Fibroblast of lung (primary cell): ENCODE measurements at places on chromosomes 13 and 19. TPM values are rescaled to one million over a fixed set of nuclear protein-coding genes. Genes with fewer than 3 reads are reported as not detected.

DNA sequence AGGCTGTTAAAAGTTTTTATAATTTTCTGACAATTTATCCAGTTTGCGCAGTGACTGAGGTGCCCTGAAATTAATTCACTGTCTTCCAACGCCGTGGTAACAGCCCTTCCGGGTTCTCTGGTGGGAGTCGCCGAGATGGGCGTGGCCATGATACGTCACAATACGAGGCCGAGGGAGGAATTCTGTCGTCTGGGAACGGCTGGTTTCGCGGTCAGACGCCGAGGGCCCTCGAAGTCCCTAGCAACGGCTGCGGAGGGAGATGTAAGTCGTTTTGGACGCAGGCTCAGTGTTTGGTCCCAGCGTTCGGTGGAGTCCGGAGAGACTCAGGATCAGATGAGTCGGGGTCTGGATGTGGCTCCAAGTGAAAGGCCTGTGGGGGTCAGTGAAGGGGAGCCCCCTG lies 21.7 kb downstream of the ZNF613 start:
- peak overlapping the region; percentile 61 for H3K4me3 ChIP-seq
- H3K27me3 ChIP-seq = no peaks in the 10 kb centered on the region
- H3K36me3 ChIP-seq = no peaks in the 10 kb centered on the region
- DNase-seq = peak; percentile 75
- no peak overlapping the region for H3K27ac ChIP-seq

GRCh38 chr13:87057807-87058520 lies 613.2 kb upstream of the SLITRK5 start:
- no peaks in the 10 kb centered on the region for H3K4me1 ChIP-seq
- H3K27me3 ChIP-seq = no peaks in the 10 kb centered on the region
- H3K4me3 ChIP-seq = no peak overlapping the region
- peak; percentile 76 for DNase-seq
- H3K36me3 ChIP-seq = no peaks in the 10 kb centered on the region
- H3K27ac ChIP-seq = no peak overlapping the region

GRCh38 chr19:3995607-3996006 lies 10.3 kb upstream of the EEF2 start:
- H3K4me1 ChIP-seq = no peaks in the 10 kb centered on the region
- H3K36me3 ChIP-seq = no peaks in the 10 kb centered on the region
- H3K27me3 ChIP-seq = no peaks in the 10 kb centered on the region

DNA sequence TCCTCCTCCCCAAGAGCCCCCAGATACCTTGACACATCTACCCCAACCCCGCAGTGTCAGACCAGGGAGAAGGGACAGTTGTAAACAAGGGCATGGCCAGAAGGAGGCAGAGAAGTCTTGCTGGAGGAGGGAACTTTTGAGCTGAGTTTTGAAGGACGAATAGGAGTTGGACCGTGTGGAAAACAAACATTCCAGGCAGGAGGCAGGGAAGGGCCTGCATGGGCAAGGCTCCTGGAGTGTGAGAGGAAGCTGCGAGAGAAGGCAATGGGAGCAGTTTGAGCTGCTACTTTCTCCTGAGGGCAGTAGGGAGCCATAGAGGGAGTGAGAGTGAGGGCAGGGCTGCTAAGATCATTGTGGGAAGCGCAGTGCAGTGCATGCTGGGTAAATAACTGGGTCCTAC lies 23.3 kb downstream of the IL12RB1 start:
- H3K27me3 ChIP-seq = no peaks in the 10 kb centered on the region
- no peak overlapping the region for H3K4me3 ChIP-seq
- no peak for DNase-seq
- no peak overlapping the region for H3K27ac ChIP-seq

GRCh38 chr13:21938168-21938567 lies 267.3 kb downstream of the FGF9 start:
- no peak for DNase-seq
- no peak overlapping the region for H3K4me3 ChIP-seq

DNA sequence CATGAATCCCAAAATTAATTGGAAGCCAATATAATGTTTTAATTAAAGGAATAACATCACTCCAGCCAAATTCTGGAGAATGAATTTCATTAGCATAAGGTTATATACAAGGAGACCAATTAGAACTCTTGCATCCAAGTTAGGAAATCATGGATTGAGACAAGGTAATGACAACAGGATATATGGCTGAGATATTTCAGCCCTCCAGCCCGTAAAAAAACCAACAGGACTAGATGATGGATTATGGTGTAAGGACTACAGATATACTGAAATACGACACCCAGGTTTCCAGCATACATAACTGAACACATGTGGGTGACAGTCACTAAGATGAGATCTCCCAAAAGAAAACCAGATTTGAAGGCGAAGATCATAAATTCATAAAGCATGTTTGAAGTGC lies 56.5 kb downstream of the TSC22D1 start:
- peaks cover 7% of the 10 kb centered on the region for H3K4me1 ChIP-seq
- H3K27ac ChIP-seq = no peak overlapping the region
- no peaks in the 10 kb centered on the region for H3K27me3 ChIP-seq
- no peak for DNase-seq
- no peak overlapping the region for H3K4me3 ChIP-seq
- H3K36me3 ChIP-seq = no peaks in the 10 kb centered on the region

DNA sequence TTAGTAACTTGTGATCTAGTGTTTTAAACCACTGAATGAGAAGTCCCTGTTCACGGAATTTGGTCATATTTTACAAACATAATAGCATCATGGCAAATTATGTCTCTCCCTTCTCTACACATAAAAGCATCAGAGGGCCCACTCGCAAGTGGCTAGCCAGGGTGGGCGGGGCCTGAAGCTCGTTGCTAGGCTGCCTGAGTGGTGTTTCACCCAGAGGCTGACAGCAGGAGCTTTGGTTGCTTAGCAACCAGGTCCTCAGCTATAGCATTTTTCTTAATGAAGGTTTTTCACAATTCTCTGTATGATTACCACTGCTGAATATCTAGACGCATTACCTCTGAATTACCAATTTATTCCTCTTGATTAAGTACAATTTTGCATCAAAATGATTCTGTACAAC lies 126.5 kb downstream of the NALCN start:
- H3K27me3 ChIP-seq = no peaks in the 10 kb centered on the region
- no peak overlapping the region for H3K27ac ChIP-seq
- H3K36me3 ChIP-seq = no peaks in the 10 kb centered on the region
- no peak overlapping the region for H3K4me3 ChIP-seq
- DNase-seq = peak; percentile 59

- no peak overlapping the region for H3K4me3 ChIP-seq
- H3K27me3 ChIP-seq = peaks cover 11% of the 10 kb centered on the region
- no peak for DNase-seq
- no peaks in the 10 kb centered on the region for H3K36me3 ChIP-seq
- no peaks in the 10 kb centered on the region for H3K4me1 ChIP-seq
These were observed 9.7 kb upstream of the C19orf12 start for GRCh38 chr19:29724746-29725145.

DNA sequence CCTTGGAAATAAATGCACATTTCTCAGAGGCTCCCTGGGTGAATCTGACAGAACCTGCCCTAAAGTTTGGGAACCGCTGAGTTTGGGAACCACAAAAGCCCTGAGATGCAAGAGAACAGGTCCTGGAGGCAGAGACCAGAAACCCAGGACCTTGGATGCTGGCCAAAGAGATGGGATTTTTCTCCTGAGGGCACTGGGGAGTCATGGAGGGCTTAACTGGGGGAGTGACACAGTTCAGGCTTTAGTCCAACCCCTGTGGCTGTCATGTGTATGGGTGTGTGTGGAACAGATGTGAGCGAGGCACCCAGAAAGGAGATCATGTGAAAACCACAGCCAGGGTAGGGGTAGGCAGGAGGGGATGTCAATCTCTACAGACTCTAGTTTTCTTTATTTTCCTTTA lies 3.9 kb upstream of the NCCRP1 start:
- no peaks in the 10 kb centered on the region for H3K36me3 ChIP-seq
- no peak overlapping the region for H3K4me3 ChIP-seq
- no peak overlapping the region for H3K27ac ChIP-seq
- no peak for DNase-seq
- peaks cover 27% of the 10 kb centered on the region for H3K27me3 ChIP-seq

DNA sequence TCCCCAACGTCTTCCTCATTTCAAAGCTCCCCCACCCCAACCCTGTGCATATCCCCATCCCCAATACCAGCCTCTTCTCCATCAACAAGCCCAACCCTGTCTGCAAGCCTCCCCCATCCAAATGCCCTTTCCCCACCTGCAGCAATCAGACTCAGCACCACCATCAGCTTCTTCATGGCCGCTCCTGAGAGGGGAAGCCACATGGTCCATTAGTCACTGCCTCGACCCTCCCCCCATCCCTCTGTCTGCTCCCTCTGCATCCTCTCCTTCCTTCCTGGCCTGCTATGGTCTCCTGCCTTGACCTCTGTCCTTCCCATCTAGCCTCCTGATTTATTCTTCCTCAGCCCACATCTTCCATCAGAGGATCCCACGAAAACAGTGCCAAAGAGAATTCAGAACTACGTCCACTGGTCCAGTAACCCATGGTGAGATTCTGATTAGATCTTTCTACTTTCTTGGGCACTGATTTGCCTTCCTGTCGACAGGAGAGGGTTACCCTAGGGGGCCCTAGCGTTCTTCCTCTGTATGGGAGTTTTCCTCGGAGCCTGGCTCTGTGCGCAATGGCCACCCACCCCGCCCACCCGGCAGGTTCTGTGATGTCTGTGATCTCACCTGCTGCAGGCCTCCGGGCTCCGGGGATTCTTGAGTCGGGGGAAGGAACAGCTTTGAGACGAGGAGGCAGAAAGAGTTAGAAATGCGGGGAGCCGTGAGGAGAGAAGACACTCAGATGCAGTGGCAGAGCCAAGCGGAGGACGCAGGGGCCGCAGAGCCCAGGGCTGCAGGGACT lies 1.3 kb downstream of the KLK6 start:
- H3K4me1 ChIP-seq = no peaks in the 10 kb centered on the region
- H3K4me3 ChIP-seq = no peak overlapping the region
- no peaks in the 10 kb centered on the region for H3K27me3 ChIP-seq
- no peak for DNase-seq
- H3K27ac ChIP-seq = no peak overlapping the region

GRCh38 chr13:112331675-112332074 lies 44.5 kb upstream of the SPACA7 start:
- no peak overlapping the region for H3K4me3 ChIP-seq
- no peak overlapping the region for H3K27ac ChIP-seq
- no peaks in the 10 kb centered on the region for H3K4me1 ChIP-seq
- no peaks in the 10 kb centered on the region for H3K27me3 ChIP-seq
- H3K36me3 ChIP-seq = no peaks in the 10 kb centered on the region

GRCh38 chr13:53042877-53043276 lies 14.3 kb downstream of the OLFM4 start:
- H3K36me3 ChIP-seq = no peaks in the 10 kb centered on the region
- no peak overlapping the region for H3K27ac ChIP-seq
- H3K27me3 ChIP-seq = no peaks in the 10 kb centered on the region

DNA sequence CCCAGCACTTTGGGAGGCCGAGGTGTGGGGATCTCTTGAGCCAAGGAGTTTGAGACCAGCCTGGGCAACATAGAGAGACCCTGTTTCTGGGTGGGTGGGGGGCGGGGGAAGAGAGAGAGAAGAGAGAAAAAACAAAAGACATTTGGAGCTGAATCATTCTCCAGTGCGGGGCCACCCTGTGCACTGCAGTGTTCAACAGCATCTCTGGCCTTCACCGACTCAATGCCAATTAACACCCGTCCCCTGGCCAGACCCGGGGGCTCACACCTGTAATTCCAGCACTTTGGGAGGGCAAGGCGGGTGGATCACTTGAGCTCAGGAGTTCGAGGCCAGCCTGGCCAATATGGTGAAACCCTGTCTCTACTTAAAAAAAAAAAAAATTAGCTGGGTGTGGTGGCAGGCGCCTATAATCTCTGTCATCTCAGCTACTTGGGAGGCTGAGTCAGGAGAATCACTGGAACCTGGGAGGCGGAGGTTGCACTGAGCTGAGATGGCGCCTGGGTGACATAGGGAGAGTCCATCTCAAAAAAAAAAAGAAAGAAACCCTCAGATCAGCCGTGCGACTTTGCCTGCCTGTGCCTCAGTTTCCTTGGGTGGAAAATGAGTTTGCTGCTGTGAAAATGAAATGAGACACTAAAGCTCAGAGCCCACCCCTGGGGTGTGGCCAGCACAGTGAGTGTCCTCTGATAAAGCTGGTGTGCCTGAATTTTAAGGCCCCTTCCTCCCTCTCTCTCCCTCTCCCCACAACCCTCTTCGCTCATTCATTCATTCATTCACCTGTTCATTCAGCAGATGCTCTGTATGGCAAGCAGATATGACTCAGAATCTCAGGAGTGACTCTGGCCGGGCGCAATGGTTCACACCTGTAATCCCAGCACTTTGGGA lies 6.4 kb downstream of the KLF2 start:
- peak overlapping the region; percentile 9 for H3K27ac ChIP-seq
- peaks cover 13% of the 10 kb centered on the region for H3K36me3 ChIP-seq
- no peaks in the 10 kb centered on the region for H3K27me3 ChIP-seq
- H3K4me3 ChIP-seq = no peak overlapping the region

GRCh38 chr19:52291781-52292180 lies 5.2 kb upstream of the ZNF480 start:
- no peaks in the 10 kb centered on the region for H3K4me1 ChIP-seq
- no peaks in the 10 kb centered on the region for H3K27me3 ChIP-seq

- H3K4me3 ChIP-seq = no peak overlapping the region
- DNase-seq = no peak
- no peak overlapping the region for H3K27ac ChIP-seq
- peaks cover 5% of the 10 kb centered on the region for H3K36me3 ChIP-seq
- no peaks in the 10 kb centered on the region for H3K27me3 ChIP-seq
- H3K4me1 ChIP-seq = no peaks in the 10 kb centered on the region
These were observed 163.3 kb downstream of the KDM4B start for GRCh38 chr19:5132206-5132560.

DNA sequence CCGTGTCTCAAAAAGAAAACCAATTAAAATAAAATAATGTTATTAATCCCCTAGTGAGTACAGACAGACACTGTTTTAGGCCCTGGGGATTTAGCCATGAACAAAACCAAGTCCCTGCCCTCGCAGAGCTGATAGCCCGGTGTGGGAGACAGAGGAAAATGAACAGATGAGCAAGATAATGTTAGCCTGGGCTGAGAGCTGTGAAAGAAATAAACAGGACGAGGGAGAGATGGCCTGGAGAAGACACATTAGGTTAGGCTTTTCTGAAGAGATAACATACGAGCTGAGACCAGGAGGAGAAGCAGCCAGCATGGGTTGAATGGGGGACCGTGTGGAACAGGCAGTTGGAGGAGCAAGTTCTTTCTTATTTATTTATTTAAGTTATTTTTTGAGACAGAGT lies 9.0 kb downstream of the RELB start:
- H3K36me3 ChIP-seq = no peaks in the 10 kb centered on the region
- H3K27ac ChIP-seq = no peak overlapping the region
- H3K4me3 ChIP-seq = no peak overlapping the region
- no peaks in the 10 kb centered on the region for H3K4me1 ChIP-seq
- no peaks in the 10 kb centered on the region for H3K27me3 ChIP-seq

IL11 gene
- total RNA-seq = 0.66 and 1.0 TPM in 2 replicates

ONECUT3 gene
- total RNA-seq = not detected in 2 replicates

CDX2 gene
- total RNA-seq = not detected in 2 replicates

SMAD9 gene
- 2.6 and 4.8 TPM in 2 replicates for total RNA-seq

ZNF569 gene
- 8.5 and 11.9 TPM in 2 replicates for total RNA-seq

LDLR gene
- total RNA-seq = 204 and 427 TPM in 2 replicates

WBP4 gene
- 12.6 and 13.7 TPM in 2 replicates for total RNA-seq

WDR87 gene
- total RNA-seq = not detected in 2 replicates

RAB4B gene
- 4.4 and 10.6 TPM in 2 replicates for total RNA-seq

MAP2K7 gene
- total RNA-seq = 8.7 and 10.4 TPM in 2 replicates
